ENCODE measurements at places on chromosomes 5 and 9.

GRCh38 chr9:134165357-134166315, 1.3 kb upstream of the RNU6ATAC start:
- DNase-seq: peak; percentile 22

- no peak for DNase-seq
Observed at GRCh38 chr5:73815631-73816030, 189.6 kb downstream of the ARHGEF28 start.

DNA sequence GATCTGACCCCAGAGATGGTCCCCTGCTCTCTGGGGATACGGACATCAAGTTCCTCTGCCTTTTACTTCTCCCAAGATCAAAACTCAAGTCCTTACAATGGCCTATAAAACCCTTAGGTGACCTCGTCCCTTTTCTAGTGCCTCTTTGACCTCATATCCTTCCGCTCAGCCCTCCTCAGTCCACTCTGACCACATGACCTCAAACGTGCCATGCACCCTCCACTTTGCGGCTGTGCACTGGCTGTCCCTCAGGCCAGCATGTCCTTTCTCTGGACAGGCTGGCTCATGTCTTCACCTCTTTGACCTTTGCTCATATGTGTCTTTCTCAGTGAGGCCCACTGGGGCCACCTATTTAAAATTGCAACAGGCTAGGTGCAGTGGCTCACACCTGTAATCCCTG, 14.7 kb downstream of the TRMO start:
- DNase-seq: peak; percentile 6

- no peak for DNase-seq
Observed at GRCh38 chr5:169384661-169385060, 83.7 kb upstream of the SLIT3 start.

DNA sequence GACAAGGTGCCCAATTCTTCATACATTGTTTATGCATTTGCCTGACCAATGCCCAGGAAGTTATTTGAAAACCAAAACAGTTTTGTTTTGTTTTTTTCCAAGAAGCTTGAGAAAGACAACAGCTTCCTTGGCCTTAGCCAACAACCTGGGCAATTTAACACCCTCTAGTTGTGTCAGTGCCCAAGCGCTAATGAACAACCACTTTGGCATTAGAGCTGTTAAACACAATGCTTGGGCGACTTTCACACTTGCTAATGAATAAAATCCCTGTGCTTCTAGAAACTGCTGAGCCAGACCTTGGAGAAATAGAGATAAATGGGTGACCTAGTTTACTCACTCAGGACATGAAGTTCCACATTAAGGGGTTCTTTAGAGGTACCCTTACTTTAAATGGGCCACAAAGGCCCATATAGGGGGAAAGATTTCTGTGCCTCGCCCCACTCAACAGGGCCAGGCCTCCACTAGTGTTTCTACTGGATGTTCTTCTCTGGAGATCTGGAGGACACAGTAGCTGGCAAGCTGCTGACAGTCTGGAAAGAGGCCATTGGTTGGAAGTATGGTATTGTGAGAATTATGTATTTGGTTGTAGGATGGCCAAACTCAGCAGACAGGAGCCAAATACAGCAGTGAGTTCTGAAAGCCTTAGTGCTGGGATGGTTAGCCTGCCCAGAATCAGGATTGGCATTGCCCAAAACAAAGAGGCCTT, 179.8 kb downstream of the DOCK8 start:
- DNase-seq: no peak

- no peak for DNase-seq
Observed at GRCh38 chr5:39479537-39479936, 54.8 kb upstream of the DAB2 start.

GRCh38 chr5:132708645-132709044, 28.7 kb downstream of the KIF3A start:
- DNase-seq: no peak

DNA sequence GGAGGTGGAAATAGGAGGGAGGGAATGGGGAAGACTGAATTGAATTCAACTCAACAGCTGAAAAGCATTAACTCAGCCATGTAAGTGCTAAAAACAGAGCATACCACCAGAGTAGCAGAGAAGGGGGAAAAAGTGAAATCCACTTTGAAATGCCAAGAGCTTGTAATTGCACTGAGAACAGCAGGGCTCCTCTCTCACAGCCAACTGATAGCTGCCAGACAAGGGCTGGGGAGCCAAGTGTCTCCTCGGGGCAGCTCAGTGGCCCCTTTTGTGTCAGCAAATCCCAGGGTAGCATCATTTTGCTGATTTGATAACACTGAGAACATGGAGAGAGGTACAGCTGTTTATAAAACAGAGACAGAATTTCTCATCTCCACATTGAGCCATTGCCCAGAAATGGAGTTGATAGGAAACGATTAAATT, 182.5 kb downstream of the FRMD3 start:
- no peak for DNase-seq

- DNase-seq: no peak
Observed at GRCh38 chr5:95390812-95391492, at the start of gene FAM81B. TSS of gene FAM81B (plus strand) at chr5:95391366. CDS start at chr5:95391390, 24 bp downstream.

DNA sequence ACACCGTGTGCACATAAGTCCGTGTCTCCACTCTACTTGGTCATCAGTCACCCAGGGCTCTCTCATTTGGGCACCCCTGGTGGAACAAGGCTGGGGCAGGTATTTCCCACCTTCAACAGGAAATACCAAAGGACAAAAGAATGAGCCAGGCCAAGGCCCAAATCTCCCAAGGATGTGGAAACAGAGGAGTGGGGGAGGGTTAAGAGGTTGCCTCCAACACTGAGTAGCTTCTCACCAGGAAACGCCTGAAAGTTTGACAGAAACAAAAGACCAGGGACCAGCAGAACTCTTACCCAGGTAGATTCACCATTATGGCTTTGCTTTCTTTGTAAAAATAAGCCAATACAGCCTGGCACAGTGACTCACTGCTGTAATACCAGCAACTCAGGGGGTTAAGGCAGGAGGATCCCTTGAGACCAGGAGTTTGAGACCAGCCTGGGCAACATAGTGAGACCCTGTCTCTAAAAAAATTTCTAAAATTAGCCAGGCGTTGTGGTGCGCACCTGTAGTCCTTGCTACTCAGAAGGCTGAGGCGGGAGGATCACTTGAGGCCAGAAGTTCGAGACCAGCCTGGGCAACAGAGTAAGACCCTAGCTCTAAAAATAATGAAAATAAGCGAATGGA, 12.7 kb downstream of the SLC1A3 start:
- no peak for DNase-seq

All from CD4-positive, alpha-beta T cell treated with Interferon gamma for 1 hour (primary cell).